Epithelial cell of proximal tubule (primary cell): ENCODE measurements at places on chromosomes 13 and 19. TPM values are rescaled to one million over a fixed set of nuclear protein-coding genes. Genes with fewer than 3 reads are reported as not detected.
A peak's percentile ranks its signal among the peaks of the same experiment; 100 is the strongest.

DNA sequence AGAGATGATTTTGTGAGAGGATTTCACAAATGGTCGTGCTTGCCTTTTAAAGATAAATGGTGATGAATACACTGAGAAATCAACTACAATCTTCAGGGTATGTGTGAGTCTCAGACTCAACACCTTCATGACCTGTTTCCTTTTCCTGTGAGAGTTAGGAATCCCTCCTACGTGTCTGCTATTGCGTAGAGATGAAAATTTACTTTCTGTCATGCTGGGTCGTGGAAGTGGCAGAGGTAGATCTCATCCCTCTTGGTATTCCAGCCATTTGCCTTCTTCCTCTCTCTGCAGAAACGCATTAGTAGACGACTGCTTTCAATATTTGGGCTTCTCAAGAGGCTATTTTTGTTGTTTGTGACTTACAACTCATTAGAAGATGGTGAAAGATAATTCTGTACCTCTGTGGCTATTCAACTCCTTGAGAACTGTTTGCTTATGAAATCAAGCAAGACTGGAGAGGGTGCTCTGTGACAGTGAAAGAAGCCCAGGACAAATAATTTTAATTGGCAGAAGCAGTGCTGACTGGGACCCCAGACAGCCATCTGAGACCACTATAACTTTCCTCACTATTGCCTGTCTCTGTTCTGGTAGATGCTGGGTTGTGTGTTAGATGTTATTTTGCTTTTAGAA is 233.1 kb downstream of the LACC1 start:
- DNase-seq, result no peak

DNA sequence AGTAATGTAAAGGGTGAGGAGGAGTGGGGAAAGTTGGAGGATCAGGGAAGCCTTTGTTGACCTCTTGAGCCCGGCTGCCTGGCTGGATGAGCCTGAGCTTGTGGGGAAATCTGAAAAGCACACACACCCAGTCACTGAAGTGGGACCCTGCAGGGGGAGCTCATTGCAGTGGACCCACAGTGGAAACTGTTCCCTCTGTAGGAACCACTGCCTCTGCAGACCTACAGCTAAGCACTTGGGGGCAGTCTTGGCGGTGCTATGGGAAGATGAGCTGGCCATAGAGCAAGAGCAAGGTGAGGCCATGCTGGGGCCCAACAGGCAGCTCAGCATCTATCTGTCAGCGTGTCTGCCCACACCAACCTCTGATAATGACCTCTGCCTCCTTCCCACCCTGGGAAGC is 294.8 kb downstream of the TSHZ3 start:
- no peak for DNase-seq

DNA sequence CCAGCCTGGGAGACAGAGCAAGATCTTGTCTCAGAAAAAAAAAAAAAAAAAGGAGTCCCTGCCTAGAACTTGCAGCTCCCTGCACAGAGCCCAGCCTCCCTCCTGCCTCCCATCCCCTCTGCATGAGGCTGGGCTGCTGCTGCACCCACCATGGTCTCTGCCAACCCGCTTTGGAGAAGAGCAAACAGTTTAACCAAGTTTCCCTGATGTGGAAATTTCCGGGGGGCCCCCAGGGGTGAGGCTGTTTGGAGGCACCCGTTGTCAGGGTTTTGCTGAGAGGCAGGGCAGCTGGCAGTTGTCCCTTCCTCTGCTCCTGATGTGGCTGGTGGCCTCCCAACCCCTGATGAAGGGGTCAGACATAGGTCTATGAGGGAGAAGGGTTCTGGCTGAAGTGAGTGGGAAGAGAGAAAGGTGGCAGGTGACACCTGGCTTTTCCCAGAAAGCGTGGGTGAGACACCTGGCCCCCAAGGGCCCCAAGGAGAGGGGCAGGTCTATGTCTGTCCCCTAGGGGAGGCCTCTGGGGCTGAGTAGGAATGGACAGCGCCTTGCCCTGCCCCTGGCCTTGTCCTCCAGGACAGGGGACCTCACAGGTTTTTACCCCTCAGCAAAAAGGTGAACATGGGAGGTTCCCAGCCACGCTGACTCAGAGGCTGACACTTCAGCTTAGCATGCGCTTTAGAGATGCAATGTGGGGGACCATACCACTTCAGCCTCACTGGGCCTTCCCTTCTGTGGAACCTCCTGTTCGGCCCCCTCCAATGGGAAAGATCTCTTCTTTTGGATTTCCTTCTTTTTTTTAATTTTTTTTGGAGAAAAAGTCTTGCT is 5.5 kb downstream of the LRP3 start:
- DNase-seq, result no peak

DNA sequence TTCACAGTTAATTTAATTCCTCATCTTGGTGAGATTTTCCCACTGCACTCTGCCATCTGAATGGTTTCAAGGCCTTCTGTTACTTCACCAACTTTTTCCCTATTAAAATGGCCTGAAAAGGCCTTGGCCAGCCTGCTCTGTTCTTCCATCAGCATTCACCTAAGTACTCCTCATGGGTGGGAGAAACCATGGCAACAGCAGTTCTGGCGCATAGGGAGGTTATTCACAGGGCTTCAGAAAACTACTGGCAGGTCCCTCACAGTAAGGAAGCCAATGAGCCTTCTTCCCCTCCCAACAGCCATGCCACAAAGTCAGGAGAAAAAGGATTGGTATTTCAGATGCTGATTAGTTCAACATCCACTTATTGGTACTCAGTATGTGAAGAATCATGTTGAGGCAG is 17.2 kb upstream of the GJB2 start:
- DNase-seq, result no peak

DNA sequence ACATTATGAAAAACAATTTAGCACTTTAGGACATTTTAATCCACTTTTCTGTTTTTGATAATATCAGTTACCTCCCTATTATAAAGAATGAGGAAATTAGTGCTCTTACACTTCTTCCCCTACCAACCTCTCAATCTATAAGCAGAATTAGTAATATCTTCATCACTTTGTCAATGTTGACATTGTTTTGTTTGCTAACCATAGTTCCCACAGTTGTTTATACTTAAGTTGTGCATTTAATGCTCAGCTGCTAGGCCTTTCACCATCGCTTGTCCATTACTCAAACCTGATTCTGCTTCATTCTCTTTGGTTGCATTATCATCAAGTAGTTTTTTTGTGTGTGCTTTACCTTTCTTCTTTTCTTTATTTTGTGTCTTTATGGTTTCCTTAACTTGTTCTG is 132.1 kb downstream of the CDK8 start:
- no peak for DNase-seq

GRCh38 chr13:105894697-105895096 is 640.8 kb downstream of the EFNB2 start:
- DNase-seq, result no peak

GRCh38 chr13:75647126-75647784 is 11.1 kb downstream of the LMO7 start:
- DNase-seq, result peak; percentile 67

GRCh38 chr13:89057862-89058261 is 1386.7 kb downstream of the SLITRK5 start:
- DNase-seq, result no peak

GRCh38 chr19:18131841-18132596 is 20.9 kb upstream of the PIK3R2 start:
- no peak for DNase-seq

Gene ZNF181
- 5.1 and 5.6 TPM in 2 replicates for total RNA-seq

Gene CPB2
- not detected in 2 replicates for total RNA-seq

DNA sequence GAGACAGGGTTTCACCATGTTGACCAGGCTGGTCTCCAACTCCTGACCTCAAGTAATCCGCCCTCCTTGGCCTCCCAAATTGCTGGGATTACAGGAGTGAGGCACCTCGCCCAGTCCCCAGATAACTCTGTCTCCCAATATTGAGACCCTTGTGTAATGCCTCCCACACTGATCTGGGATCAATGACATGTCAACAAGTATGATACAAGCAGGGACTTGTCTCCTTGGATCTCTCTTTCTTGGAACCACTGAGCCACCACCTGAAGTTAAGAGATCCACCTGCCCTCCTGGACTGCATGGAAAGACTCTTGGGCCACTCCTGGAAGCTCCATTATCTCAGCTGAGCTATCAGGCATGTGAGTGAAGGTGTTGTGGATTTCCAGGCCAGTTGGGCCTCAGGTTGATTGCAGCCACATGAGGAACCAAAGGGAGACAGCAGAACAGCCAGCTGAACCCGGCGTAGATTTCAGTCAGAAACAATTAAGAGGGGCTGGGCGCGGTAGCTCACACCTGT is 15.1 kb downstream of the NFKBID start:
- no peak for DNase-seq

Gene CEACAM8
- not detected in 2 replicates for total RNA-seq

Gene NRTN
- total RNA-seq, result 0.69 and 0.94 TPM in 2 replicates

- DNase-seq, result no peak
These were observed 3.2 kb upstream of the ERVV-1 start for GRCh38 chr19:53010494-53010893.

GRCh38 chr13:31880851-31881494 is 141.6 kb downstream of the RXFP2 start:
- no peak for DNase-seq

- DNase-seq, result no peak
These were observed 14.9 kb downstream of the COMP start for GRCh38 chr19:18776288-18776594.

Gene KLHL1
- not detected in 2 replicates for total RNA-seq

- no peak for DNase-seq
These were observed 410.1 kb upstream of the HTR2A start for GRCh38 chr13:47306991-47307390.

DNA sequence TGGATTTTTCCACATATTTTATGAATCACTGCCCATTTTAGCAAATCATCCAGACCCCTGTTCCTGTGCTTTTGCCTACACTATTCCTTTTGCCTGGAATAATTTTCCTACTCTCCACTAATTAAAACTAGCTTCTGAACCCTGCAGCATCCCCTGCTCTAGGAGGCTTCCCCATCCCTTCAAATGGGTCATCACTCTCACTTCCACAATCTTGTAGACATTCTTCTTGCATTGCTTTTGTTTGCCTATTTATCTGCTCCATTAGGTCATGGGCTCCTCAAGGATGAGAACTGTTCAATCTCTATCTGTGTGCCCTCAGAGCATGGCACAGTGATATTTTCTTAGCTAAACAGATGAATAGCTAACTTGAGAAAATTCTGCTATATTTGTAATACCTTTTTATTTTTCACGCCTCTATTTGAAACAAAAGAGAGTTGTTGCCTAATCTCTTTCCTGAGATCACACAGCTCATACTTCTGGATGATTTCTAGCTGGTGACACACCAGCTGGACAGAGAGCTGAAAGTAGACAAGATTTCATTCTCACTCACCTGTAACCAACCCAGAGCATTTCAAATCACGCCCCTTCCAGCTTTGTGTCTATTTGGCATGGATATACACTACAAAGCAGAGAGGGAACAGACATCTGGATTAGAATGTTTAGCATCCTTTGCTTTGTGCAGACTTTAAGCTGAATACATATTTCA is 466.0 kb downstream of the FOXO1 start:
- no peak for DNase-seq

GRCh38 chr19:15108145-15108844 is 1.1 kb downstream of the SYDE1 start:
- DNase-seq, result no peak

- DNase-seq, result peak; percentile 80
These were observed 37.3 kb downstream of the DNAJC3 start for GRCh38 chr13:95714142-95714832.

Gene LGI4
- total RNA-seq, result not detected in 2 replicates

Gene PRR36
- total RNA-seq, result 0.72 and 0.81 TPM in 2 replicates

Gene CDX2
- not detected in 2 replicates for total RNA-seq
